Fibroblast of pulmonary artery (primary cell): ENCODE measurements at places on chromosomes 7 and 10.

DNA sequence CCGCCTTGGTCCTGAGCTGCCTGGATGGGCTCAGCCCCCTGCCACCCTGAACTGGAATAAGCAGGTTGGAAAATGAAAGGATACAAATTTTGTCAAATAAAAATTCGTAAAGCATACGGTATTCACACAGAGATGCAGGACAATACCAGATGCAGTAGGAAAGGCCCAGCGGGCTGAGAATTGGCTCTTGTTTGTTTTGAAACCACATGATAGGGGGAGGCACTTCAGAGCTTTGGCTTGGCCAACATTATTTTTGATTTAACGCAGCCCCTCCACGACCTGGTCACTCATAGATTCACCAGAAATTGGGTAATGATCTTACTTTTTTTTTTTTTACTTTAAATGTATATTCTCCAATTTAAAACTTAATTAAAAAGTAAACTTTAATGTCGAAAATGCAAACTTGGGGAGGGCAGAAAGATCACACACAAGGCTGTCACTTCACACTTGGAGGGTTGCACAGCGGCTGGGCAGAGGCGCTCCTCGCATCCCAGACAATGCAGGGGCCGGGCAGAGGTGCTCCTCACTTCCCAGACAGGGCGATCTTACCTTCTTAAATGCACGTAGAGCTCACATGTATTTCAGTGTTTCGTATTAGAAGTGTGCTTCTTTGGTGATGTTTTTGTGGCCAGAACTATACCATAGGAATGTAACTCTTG, 17.8 kb upstream of the INSIG1 start:
- no peak for DNase-seq

DNA sequence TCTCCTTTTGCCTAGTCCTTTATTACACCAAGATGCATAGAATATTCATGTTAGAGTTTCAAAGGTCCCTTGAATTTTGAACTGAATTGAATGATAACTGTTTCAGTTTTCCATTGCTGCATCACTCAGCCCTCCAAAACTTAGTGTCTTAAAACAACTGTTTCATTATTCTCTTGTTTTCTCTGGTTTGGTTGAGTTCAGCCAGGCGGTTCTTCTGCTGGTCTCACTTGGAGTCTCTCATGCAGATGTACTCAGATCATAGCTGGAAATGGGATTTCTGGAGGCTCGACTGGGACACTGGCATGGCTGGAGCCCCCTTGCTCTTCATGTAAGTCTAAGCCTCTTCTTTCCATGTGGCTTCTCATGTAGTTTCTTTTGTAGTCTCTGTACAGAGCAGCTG, 107.2 kb upstream of the MKI67 start:
- no peak for DNase-seq

DNA sequence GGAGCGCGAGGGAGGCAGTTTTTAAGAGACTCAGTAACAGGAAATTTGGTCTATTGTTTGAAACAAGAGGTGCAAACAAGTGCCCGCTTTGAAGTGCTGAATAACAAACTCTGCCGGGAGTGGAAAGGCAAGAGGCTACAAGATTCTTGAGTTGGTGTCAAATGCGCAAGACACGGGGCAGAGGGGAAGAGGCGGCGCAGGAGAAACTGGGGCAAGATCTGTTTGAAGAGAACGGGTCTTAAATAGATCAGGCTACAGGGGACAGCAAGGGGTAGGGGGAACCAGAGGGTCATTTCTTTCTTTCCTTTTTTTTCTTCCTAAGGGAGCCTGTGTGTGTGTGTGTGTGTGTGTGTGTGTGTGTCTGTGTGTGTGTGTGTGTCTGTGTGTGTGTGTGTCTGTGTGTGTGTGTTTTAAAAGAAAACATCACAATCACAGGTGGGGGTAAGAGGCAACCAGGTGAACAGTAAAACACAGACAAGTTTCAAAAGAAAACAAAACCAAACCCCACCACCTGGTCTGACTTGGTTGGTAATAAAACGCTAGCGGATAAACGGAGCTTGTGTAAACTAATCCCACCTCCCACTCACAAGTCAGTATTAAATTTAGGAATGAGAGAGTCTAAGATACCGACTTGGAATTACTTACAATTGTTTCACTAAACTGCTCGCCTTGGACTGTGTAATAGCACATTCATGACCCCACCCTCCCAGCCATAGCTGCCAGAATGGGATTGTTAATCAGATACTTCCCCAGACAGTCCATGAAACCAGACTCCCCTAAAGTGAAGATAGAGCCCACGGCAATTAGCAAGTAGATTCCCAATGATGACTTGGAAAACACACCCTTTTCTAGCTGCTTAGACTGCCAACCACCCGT, 13.1 kb upstream of the CUX1 start:
- no peak for DNase-seq

DNA sequence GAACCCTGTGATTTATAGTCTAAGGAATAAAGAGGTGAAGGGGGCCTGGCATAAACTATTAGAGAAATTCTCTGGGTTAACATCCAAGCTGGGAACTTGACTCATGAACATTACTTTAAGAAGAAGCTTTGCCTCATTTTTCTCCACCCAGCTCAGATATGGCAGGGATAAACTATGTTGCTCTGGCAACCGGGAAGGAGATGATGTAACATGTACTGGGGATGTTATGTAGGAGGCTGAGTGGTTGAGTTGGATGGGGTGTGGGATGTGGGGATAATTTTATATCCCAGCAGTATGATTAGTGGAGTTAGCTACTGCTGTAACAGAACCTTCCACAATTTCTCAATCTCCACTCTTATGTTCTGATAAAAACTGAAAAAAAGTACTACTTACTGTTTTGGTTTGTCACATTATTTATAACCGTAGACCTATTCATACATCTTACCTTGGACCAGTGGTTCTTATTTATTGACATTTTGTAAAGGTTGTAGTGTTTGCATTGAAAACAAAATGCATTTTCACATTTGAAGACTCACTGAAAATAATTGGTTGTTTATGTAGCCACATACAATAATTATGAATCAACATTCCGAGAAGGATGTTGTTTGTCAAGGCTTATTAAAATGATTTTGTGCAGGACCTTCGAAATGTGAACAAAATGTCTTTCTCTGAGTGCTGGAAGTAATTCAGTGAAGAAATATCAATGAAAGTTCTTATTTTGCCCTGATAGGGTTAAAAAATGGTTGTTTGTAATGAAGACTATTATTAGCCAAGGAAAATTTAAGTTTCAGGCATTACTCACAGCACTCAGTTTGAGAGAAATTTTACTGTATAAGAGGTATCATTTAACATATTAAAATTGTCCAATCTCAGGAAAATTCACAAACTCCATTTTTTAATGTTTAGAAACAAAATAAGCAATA, 1.3 kb downstream of the OR2F2 start:
- peak; percentile 93 for DNase-seq

- DNase-seq = no peak
These were observed 6.2 kb downstream of the VWA2 start for GRCh38 chr10:114245121-114245791.

GRCh38 chr10:132407846-132408278, 10.9 kb downstream of the PWWP2B start:
- DNase-seq = peak; percentile 24

- peak; percentile 34 for DNase-seq
These were observed 700.0 kb upstream of the PCDH15 start for GRCh38 chr10:55500931-55501559.

DNA sequence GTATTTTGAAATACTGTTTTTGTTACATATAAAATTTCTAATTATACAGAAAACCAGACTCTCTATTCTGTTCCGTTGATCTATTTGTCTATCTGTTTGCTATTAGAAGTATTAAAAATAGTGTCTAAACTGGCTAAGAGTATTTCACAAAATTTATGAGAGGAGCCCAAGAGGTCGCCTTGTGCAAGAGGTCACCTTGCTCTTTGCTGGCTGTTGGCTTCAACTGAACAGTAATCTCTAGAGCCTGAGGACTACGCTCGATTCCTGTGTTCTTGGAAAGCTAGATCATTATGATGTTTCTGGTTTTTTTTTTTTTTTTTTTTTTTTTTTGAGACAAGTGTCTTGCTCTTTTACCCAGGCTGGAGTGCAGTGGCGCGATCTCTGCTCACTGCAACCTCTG, 428.6 kb downstream of the LRMDA start:
- no peak for DNase-seq

GRCh38 chr7:103011650-103012049, 62.9 kb downstream of the FBXL13 start:
- DNase-seq = peak; percentile 42

GRCh38 chr7:151717918-151718317, 159.0 kb downstream of the PRKAG2 start:
- no peak for DNase-seq

DNA sequence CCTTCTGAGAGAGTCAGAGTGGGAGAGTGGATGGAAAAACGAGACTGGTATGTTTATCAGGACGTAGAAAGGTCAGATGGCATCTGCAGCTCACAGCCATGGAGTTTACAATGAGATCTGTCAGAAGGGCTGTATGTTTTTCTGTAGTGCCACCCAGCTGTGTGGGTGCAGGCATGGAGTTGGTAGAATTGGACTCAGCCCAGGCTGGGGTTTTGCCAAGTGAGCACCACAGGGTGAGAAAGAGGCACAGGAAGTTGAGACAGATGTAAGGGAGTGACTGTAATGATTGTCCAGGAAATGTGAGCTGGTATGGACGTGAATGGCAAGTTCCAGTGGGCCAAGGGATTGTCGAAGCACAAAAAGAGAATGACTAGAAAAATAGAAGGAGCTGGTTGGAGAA, 9.1 kb upstream of the ZYX start:
- peak; percentile 55 for DNase-seq

DNA sequence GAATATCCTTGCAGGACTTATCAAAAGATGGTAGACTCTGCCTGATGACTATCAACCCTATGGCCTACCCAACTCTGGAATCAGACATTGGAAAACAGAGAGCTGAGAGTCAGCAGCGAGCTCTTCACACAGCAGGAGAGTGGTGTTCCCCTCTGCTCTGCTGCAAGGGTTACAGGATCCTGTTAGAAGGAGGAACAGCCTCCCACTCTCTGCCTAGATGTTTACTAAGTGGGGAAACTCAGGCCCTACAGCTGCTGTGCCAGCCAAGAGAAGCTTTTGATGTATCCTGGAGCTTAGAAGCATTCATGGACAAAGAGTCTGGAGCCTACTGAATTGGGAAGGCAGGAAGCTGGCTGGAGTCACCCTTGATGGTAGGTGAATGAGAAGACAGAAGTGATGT, 104.6 kb downstream of the ABLIM1 start:
- no peak for DNase-seq

- no peak for DNase-seq
These were observed 13.4 kb upstream of the CARD11 start for GRCh38 chr7:3057066-3057420.

DNA sequence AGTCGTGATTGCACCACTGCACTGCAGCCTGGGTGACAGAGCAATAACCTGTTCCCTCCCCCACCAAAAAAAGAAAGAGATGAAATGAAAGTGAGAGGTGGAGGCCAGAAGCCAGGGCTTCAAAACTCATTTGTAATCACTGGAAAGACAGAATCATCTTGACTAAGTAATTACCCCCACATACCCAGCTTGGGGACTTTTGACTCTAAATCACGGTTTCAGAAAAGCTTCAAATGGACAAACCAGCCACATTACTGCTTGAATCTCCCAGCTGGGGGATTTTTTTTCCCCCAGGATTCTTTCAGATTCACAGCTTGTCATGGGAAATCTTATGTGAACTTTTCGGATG, 361.0 kb downstream of the FRMD4A start:
- no peak for DNase-seq

DNA sequence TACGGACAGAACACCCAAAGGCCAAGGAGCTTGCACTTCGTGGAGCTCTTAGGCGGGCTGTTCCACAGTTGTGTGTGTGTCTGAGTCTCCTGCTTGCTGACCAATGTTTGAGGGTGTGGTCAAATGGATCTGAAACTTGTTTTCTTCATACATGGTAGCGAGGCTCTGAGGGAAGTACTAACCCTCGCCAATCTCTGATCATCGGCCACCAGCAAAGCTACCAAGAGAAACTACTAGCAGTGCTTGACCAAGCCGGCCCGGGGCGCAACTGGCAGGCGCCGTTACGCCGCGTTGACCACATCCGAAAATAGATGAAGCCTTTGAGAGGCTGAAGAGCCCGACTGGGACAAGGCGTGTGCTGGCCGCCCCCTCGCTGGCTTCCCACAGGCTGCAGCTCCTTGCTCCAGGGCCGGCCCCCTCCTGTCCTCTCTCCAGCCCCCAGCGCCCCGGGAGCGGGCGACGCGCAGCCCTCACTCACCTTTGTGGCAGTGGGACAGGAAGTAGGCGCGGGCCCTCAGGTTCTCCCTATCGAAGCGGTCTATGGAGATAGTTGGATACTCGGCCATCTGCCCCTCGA, 384 bp downstream of the DCLRE1C start:
- peak; percentile 62 for DNase-seq

DNA sequence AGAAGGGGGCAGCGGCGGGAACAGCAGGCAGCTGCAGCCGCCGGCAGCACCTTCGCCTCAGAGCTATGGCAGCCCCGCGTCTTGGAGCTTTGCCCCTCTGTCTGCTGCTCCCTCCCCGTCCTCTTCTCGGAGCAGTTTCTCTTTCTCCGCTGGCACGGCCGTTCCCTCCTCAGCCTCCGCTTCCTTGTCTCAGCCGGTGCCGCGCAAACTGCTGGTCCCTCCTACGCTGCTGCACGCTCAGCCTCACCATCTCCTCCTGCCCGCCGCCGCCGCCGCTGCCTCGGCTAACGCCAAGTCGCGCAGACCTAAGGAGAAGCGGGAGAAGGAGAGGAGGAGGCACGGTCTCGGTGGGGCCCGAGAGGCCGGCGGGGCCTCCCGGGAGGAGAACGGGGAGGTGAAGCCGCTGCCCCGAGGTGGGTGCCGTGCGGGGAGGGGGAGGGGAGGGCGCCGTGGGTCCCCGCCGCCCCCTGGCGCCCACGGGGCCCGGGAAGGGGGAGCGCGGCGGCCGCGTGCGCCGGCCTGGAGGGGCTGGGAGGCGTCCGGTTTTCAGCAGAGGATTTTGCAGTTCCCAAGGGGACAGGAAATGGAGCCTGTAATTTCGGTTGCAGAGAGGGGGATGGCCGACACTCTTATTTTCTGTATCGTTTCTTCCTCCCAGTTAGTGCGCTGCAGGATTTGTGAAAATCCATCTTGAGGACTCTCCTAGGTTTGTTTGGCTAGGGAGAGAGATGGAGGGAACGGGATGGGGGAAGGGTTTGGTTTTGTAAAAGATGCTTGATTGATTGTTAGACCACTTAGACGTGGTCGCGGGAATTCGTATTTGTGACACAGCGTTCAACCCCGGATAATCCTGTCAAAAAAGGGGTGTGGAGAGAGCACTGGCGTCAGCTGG, 630 bp downstream of the RSBN1L start:
- DNase-seq = peak; percentile 42

DNA sequence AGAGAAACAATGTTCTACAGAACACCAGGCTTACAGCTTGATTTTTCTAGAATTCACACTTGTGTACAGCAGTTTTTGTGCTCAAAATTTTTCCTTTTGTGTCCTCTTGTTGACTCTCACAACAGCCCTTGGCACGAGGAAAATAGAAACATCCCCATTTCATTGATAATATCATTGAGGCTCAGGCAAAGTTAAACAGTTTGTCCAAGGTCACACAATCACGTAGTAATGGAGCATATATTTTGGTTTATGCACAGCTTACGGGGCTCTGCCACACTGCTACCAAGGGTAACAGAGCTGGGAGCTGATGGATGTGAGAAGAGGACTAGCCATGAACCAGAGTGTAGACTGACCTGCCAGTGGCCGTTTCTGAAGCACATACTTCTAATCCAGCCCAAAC, 292.0 kb downstream of the FZD1 start:
- DNase-seq = no peak
